ENCODE measurements at places on chromosomes 2 and 18. TPM values are rescaled to one million over a fixed set of nuclear protein-coding genes. Genes with fewer than 3 reads are reported as not detected.
A peak's percentile ranks its signal among the peaks of the same experiment; 100 is the strongest.

GRCh38 chr2:61993422-61994024 is 88.0 kb downstream of the COMMD1 start:
- H3K36me3 ChIP-seq, result no peaks in the 10 kb centered on the region
- H3K27me3 ChIP-seq, result no peaks in the 10 kb centered on the region
- H3K4me3 ChIP-seq, result no peak overlapping the region
- peak; percentile 46 for DNase-seq
- H3K4me1 ChIP-seq, result no peaks in the 10 kb centered on the region

GRCh38 chr2:133690780-133691179 is 122.5 kb upstream of the NCKAP5 start:
- no peak for DNase-seq
- H3K4me3 ChIP-seq, result no peak overlapping the region
- no peak overlapping the region for H3K27ac ChIP-seq
- H3K27me3 ChIP-seq, result no peaks in the 10 kb centered on the region
- H3K4me1 ChIP-seq, result no peaks in the 10 kb centered on the region

GRCh38 chr18:76827205-76828200 is 5.1 kb downstream of the ZNF236 start:
- H3K27ac ChIP-seq, result peak overlapping the region; percentile 9
- no peaks in the 10 kb centered on the region for H3K27me3 ChIP-seq
- peaks cover 35% of the 10 kb centered on the region for H3K4me1 ChIP-seq
- no peak overlapping the region for H3K4me3 ChIP-seq
- no peaks in the 10 kb centered on the region for H3K36me3 ChIP-seq

DNA sequence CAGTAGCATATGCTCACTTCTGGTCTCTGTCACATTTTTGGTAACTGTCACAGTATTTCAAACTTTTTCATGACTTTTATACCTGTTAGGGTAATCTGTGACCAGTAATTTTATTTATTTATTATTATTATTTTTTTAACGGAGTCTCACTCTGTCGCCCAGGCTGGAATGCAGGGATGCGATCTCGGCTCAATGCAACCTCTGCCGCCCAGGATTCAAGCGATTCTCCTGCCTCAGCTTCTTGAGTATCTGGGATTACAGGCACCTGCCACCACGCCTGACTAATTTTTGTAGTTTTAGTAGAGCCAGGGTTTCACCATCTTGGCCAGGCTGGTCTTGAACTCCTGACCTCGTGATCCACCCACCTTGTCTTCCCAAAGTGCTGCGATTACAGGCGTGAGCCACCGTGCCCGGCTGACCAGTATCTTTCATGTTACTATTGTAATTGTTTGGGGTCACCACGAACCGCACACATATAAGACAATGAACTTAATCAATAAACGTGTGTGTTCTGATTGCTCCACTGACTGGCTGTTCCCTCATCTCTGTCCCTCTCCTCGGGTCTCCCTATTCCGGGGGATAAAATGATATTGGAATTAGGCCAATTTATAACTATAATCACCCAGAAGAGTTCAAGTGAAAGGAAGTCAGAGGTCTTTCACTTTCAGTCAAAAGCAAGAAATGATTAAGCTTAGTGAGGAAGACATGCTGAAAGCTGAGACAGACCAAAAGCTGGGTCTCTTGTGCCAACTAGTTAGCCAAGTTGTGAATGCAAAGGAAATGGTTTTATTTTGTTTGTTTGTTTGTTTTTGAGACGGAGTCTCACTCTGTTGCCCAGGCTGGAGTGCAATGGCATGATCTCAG is 22.9 kb downstream of the TGIF1 start:
- H3K27me3 ChIP-seq, result no peaks in the 10 kb centered on the region
- no peak overlapping the region for H3K27ac ChIP-seq
- no peaks in the 10 kb centered on the region for H3K4me1 ChIP-seq
- DNase-seq, result no peak

- no peak for DNase-seq
- H3K4me3 ChIP-seq, result no peak overlapping the region
- no peak overlapping the region for H3K27ac ChIP-seq
- H3K36me3 ChIP-seq, result no peaks in the 10 kb centered on the region
- H3K27me3 ChIP-seq, result no peaks in the 10 kb centered on the region
Measured at GRCh38 chr2:41899189-41899588, 148.6 kb upstream of the PKDCC start.

- peaks cover 15% of the 10 kb centered on the region for H3K36me3 ChIP-seq
- H3K4me1 ChIP-seq, result no peaks in the 10 kb centered on the region
- H3K4me3 ChIP-seq, result no peak overlapping the region
Measured at GRCh38 chr2:109545828-109546713, 67.7 kb downstream of the SEPTIN10 start.

- H3K27ac ChIP-seq, result no peak overlapping the region
- no peaks in the 10 kb centered on the region for H3K27me3 ChIP-seq
- H3K4me1 ChIP-seq, result no peaks in the 10 kb centered on the region
- DNase-seq, result no peak
Measured at GRCh38 chr2:107740300-107740699, 86.4 kb upstream of the RGPD4 start.

GRCh38 chr2:120255986-120256650 is 3.5 kb downstream of the RALB start:
- H3K27me3 ChIP-seq, result no peaks in the 10 kb centered on the region
- no peak overlapping the region for H3K4me3 ChIP-seq
- H3K36me3 ChIP-seq, result no peaks in the 10 kb centered on the region

DNA sequence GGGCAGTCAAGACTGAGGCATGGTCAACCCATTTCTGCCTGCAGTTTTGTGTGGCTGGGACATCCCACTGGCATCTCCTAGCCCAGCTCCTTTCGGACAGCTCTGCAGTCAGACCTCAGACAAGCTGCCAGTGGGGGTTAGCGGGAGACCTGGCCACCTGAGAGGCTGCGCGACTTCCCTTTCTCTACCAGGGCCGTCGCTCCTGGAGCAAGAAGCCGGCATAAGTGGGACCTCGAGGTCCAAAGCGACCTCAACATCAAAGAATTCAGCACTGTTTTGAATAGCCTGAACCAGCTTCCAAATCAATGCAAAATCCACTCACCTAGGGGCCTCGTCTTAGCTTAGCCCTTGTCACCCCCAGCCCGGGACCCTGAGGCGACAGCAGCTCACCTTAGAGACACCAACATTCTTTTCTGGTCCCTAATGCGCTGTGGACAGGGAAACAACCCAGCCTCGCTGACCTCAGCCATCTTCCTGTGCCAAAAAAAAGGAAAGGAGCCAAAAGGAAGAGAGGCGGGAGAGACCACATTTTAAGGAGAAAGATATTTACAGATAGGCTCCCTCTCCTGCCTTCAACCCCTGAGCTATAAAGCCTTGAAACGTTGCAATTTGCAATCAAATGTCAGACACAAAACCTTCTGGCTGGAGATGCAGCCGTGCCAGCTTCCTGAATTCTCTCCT is 81.2 kb downstream of the GFPT1 start:
- no peaks in the 10 kb centered on the region for H3K27me3 ChIP-seq
- H3K4me3 ChIP-seq, result peak overlapping the region; percentile 72
- no peaks in the 10 kb centered on the region for H3K36me3 ChIP-seq
- no peak for DNase-seq
- H3K27ac ChIP-seq, result no peak overlapping the region
- peaks cover 9% of the 10 kb centered on the region for H3K4me1 ChIP-seq

DNA sequence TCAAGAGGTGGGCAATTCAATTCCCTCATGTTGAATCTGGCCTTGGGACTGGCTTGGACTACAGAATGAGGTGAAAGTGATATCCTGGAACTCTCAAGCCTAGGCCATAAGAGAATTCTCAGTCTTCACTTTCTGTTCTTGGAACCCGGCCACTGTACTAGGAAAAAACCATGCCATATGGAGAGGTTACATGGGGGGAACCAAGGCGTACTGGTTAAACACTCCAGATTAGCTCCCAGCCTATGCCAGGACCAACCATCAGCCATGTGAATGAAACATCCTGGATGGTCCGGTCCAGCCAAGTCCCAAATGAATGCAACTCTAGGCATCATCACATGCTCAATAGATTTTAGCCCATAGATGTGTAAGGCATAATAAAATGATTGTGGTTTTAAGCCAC is 56.4 kb downstream of the ZNF385B start:
- no peaks in the 10 kb centered on the region for H3K27me3 ChIP-seq
- no peaks in the 10 kb centered on the region for H3K36me3 ChIP-seq
- H3K4me3 ChIP-seq, result no peak overlapping the region
- no peak overlapping the region for H3K27ac ChIP-seq

DNA sequence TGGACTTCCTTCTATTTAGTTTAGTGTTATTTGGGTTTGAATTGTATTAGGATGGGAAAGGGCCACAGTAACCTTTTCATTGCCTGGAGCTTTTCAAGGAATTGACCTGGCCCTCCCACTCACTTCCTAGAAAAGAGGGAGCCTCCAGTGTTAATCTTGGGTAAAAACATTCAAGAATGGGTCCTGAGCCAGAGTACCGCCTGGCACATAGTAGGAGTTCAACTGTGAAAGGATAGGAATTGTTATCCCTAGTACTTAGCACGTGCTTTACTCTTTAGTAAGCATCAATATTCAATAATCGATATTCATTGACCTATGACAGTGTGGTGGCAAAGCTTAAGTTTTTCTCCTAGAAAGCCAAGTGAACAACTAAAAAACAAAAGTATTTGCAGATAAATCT is 179.9 kb downstream of the IRS1 start:
- no peak overlapping the region for H3K4me3 ChIP-seq
- peaks cover 6% of the 10 kb centered on the region for H3K4me1 ChIP-seq
- H3K36me3 ChIP-seq, result no peaks in the 10 kb centered on the region
- H3K27ac ChIP-seq, result no peak overlapping the region
- no peak for DNase-seq
- H3K27me3 ChIP-seq, result no peaks in the 10 kb centered on the region

DNA sequence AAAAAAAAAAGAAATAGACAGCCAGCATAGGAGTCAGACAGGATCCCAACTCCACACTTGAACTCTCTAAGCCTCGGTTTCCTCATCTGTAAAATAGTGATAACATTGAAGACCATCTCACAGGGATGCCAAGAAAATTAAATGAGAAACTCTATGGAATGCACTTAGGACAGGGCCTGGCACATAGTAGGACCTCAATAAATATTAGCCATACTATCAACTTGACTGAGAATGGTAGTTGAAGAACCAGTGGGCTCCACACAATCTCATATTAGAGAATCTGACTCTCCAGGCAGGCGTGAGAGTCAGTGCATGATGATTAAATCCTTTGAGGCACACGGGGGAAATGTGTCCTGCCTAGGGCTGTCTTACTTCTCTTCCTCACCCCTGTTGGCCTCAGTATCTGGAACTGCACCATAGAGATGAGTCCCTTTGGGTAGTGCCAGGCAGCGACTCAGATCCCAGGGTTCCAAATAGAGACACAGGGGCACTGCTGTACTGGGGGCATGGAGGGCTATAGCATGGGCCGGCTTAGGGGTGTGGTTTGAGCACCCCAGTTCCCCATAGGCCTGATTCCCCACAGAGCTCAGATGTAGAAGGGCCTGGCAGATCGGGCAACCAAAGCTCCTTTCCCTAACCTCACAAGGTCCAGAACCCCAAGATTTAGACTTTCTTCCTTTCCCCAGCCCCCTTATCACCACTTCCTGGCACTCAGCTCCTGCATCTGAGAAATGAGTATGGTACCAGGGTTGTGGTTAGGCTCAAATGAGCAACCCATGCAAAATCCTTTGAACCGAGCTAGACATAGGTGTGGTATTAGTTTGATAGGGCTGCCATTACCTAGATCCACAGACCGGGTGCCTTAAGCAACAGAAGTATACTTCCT is 51.3 kb upstream of the CAB39 start:
- H3K4me3 ChIP-seq, result no peak overlapping the region
- no peaks in the 10 kb centered on the region for H3K36me3 ChIP-seq
- H3K4me1 ChIP-seq, result no peaks in the 10 kb centered on the region
- no peaks in the 10 kb centered on the region for H3K27me3 ChIP-seq
- no peak for DNase-seq

GRCh38 chr18:1292167-1292566 is 387.5 kb downstream of the ADCYAP1 start:
- no peak for DNase-seq
- peaks cover 3% of the 10 kb centered on the region for H3K27me3 ChIP-seq
- H3K4me1 ChIP-seq, result no peaks in the 10 kb centered on the region

GRCh38 chr2:141805302-141805701 is 325.5 kb downstream of the LRP1B start:
- H3K27ac ChIP-seq, result no peak overlapping the region
- H3K4me1 ChIP-seq, result no peaks in the 10 kb centered on the region
- H3K4me3 ChIP-seq, result no peak overlapping the region
- no peaks in the 10 kb centered on the region for H3K27me3 ChIP-seq
- H3K36me3 ChIP-seq, result no peaks in the 10 kb centered on the region

DNA sequence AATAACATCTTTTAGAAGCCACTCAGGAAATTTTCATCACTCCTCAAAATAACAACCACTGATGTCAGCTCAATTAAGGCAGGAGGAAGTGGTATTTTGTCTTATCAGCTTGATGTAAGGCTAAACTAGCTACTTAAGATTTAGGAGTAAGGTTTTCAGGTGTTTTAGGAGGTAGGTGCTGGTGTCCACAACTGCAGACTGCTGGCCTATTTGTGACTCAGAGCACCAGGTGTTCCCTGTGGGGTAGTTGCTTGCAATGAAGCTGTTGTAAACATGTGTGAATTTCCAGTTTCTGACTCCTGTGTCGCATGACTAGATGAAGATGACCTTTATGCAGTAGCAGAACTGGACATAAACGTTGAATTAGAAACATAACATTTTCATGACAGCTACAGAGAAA is 164.2 kb downstream of the THSD7B start:
- H3K27me3 ChIP-seq, result no peaks in the 10 kb centered on the region
- no peak for DNase-seq
- H3K4me3 ChIP-seq, result no peak overlapping the region

GRCh38 chr2:224466304-224466895 is 64.5 kb upstream of the FAM124B start:
- H3K36me3 ChIP-seq, result no peaks in the 10 kb centered on the region
- no peak overlapping the region for H3K27ac ChIP-seq
- H3K27me3 ChIP-seq, result no peaks in the 10 kb centered on the region
- DNase-seq, result peak; percentile 53
- no peak overlapping the region for H3K4me3 ChIP-seq
- peaks cover 8% of the 10 kb centered on the region for H3K4me1 ChIP-seq

- no peak overlapping the region for H3K27ac ChIP-seq
- no peaks in the 10 kb centered on the region for H3K4me1 ChIP-seq
- no peaks in the 10 kb centered on the region for H3K27me3 ChIP-seq
- H3K36me3 ChIP-seq, result no peaks in the 10 kb centered on the region
Measured at GRCh38 chr2:231429901-231430300, 34.4 kb downstream of the NCL start.

DNA sequence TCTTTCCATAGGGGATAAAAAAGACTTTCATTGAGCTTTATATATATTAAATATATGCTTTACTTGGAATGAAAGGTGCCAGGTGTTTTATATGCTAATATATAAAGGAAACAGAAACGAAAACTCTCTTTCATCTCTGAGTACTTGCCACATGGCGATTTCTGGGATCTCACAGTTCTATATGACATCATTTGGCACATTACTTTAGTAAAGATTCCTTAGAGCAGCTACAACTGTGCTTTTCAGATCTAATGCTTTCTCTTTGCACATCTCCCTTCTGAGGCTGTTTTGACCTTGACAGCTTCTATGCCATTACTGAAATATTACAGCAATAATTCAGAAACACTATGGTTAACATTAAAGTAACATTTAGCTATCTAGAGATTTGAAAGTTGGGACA is 1082.9 kb upstream of the CDH2 start:
- no peaks in the 10 kb centered on the region for H3K36me3 ChIP-seq
- no peak for DNase-seq
- no peak overlapping the region for H3K4me3 ChIP-seq
- H3K27me3 ChIP-seq, result peaks cover 7% of the 10 kb centered on the region
- H3K4me1 ChIP-seq, result no peaks in the 10 kb centered on the region

Gene NXPH2
- 4.8 TPM for total RNA-seq

Gene PRKAG3
- not detected for total RNA-seq

Gene LOXHD1
- total RNA-seq, result 25.5 TPM

Gene METAP1D
- 11.8 TPM for total RNA-seq

Gene LYPD6B
- not detected for total RNA-seq

Gene VWC2L
- total RNA-seq, result not detected

Gene FEZ2
- total RNA-seq, result 57.5 TPM

Gene PTH2R
- not detected for total RNA-seq

Gene ABHD1
- total RNA-seq, result 0.22 TPM

Gene CCDC68
- not detected for total RNA-seq

Gene KCNE4
- 68.0 TPM for total RNA-seq

Gene BCL11A
- 2.8 TPM for total RNA-seq

Gene IL1RL2
- not detected for total RNA-seq

Data from A673 (cell line).